ENCODE measurements at places on chromosomes 16 and 17.

- DNase-seq, result no peak
These were observed 237.3 kb upstream of the CDH5 start for GRCh38 chr16:66129196-66129595.

- no peak for DNase-seq
These were observed 133.4 kb downstream of the OR1D5 start for GRCh38 chr17:2929881-2930533.

DNA sequence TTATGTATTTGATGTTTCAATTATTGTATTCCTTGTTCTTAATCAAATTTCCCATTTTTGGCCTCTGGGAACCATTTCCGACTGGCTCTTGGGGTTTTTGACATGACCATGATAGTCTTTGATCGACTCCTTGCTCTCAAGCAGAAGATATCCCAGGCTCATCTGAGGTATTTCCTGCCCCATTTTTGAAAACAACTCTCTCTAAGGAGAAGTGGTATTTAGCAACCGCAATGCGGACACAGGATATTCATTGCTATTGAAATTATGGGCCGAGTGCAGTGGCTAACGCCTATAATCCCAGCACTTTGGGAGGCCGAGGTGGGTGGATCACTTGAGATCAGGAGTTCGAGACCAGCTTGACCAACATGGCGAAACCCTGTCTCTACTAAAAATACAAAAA lies 5.5 kb downstream of the TANGO6 start:
- DNase-seq, result no peak

DNA sequence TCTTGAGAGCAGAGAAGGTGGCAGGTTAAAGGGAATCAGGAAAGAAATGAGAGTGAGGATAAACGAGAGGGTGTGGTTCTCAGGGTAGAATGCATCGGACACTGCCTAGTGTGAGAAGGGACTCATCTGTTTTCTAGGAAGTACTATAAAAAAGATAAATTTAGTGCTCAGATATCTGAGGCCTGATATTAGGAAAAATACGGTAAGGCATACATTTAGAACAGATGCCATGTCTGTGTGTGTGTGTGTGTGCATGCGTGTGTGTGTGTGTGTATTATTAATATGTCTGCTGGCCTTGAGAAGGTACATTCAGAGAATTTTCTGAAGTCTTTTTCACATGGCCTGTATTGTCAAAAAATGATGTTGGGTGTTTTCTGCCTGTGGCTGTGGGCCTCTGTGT lies 414.8 kb downstream of the MAF start:
- no peak for DNase-seq

GRCh38 chr17:30278032-30278431 lies 13.7 kb downstream of the BLMH start:
- no peak for DNase-seq

DNA sequence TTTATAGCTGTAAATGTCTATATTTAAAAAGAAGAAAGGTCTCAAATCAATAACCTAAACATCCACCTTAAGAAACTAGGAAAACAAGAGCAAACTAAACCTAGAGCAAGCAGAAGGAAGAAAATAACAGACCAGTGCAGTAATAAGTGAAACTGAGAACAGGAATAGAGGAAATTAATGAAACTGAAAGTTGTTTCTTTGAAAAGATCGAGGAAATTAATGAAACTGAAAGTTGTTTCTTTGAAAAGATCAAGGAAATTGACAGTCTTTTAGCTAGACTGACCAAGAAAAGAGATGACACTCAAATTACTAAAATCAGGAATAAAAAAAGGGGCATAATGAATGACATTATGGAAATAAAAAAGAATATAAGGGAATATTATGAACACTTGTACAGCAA lies 46.4 kb downstream of the SLFN5 start:
- DNase-seq, result no peak

GRCh38 chr16:24670623-24671454 lies 58.6 kb upstream of the TNRC6A start:
- DNase-seq, result no peak

DNA sequence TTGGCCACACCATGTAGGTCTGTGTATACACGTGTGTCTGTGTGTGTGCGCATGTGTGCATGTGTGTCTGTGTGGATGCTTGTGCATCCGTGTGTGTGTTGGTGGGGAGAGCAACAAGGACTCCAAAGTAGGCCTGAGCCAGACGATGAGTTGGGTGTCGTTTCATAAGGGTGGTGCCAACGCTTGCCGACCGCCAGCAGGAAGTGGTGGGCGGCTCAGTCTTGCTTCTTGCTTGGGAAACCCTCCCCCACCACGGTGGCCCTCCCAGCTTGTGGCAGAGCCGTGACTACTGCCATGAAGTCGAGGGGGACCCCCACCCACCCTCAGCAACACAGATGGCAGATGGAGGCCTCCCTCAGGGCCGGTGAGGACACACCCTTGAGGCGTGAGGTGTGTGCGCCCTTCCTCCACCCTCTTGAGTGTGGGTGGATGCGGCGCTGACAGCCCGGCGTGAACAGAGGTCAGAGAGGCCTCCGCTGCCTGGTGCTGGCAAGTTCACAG lies 17.5 kb downstream of the SBK1 start:
- DNase-seq, result no peak

DNA sequence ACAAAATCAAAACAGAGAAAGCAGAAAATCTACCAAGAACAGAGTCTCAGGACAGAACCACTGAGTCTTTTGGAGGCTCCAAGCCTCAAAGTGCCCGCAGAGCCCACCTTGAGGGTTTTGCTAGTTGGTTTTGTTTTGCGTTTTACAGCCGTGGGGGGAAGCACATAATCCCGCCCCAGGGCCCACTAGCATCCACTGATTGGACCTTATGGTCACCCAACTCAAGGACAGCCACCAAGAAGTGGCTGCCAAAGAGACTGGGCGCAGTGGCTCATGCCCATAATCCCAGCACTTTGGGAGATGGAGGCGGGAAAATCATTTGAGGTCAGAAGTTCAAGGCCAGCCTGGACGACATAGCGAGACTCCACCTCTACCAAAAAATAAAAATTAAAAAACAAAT lies 9.9 kb downstream of the ALOX15B start:
- DNase-seq, result no peak

DNA sequence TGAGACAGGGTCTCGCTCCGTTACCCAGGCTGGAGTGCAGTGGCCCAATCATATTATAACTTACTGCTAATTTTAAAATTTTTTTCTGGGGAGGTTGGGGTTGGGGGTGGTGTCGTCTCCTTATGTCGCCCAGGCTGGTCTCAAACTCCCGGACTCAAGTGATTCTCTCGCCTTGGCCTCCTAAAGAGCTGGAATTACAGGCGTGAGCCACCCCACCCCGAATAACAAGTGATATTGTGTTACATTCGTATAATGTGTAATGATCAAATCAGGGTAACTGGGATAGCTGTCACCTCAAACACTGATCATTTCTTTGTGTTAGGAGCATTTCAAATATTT lies 16.2 kb upstream of the KPNA2 start:
- no peak for DNase-seq

GRCh38 chr17:62715882-62716390 lies 88.5 kb downstream of the MRC2 start:
- DNase-seq, result no peak

GRCh38 chr17:17119533-17119932 lies 77.3 kb downstream of the MPRIP start:
- no peak for DNase-seq

DNA sequence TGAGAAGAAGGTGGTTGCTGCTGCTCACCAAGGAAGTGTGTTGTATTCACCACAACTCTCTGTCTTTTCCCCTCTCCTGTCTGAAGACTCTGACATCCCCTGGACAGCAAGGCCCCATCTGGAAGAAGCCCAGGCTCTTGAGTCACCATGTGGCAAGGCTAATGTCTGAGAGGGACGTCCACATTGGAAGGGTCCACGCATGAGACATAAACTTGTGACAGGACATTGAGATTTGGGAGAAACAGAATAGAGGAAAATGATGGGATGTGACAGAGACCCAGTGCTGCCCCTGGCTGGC lies 176.5 kb downstream of the IRF8 start:
- no peak for DNase-seq

DNA sequence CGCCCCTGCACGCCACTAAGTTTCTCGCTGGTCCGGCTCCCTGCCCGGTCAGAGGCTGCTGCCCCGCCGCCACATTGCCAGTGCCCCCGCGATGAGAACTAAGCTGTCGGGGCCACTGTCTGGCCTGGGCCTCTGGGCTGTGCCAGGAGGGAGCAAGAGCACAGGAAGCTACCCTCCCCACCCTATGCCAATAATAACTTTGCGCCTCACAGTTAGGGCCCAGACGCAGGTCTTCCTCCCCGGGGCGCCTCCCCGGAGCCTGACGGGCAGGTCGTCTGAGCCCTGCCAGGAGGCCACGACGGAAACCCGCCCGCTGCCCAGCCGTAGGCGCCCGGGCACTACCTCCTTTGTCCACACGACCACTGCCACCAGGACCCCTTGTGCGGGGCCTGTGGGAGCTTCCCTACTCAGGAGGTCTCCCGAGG lies 1.5 kb downstream of the ZFPM1 start:
- no peak for DNase-seq

- DNase-seq, result no peak
These were observed 39.4 kb upstream of the ZNF750 start for GRCh38 chr17:82879241-82879640.

DNA sequence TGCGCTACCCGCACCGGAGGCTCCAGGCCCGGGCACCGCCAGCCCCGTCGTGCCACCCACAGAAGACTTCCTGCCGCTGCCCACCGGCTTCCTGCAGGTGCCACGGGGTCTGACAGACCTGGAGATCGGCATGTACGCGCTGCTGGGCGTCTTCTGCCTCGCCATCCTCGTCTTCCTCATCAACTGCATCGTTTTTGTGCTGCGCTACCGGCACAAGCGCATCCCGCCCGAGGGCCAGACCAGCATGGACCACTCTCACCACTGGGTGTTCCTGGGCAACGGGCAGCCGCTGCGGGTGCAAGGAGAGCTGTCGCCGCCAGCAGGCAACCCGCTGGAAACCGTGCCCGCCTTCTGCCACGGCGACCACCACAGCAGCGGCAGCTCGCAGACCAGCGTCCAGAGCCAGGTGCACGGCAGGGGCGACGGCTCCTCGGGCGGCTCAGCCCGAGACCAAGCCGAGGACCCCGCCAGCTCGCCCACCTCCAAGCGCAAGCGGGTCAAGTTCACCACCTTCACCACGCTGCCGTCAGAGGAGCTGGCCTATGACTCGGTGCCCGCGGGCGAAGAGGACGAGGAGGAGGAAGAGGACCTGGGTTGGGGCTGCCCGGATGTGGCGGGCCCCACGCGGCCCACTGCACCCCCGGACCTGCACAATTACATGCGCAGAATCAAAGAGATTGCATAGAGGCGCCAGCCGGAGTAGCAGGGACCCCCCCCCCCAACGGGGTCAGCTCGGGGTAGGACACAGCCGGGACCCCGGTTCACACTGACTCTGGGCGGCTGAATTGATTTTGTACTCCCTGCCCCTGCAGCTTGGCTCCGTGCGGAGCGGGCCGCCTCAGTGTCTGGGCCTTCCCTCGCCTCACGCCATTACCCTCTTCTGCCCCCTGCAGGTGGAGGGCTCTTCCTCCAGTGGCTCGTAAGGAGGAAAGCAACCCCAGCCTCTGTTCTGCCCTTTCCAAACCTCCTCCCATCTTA lies 58.5 kb downstream of the TMEM132E start:
- DNase-seq, result no peak

- no peak for DNase-seq
These were observed 48.3 kb upstream of the MAF start for GRCh38 chr16:79648826-79649225.

DNA sequence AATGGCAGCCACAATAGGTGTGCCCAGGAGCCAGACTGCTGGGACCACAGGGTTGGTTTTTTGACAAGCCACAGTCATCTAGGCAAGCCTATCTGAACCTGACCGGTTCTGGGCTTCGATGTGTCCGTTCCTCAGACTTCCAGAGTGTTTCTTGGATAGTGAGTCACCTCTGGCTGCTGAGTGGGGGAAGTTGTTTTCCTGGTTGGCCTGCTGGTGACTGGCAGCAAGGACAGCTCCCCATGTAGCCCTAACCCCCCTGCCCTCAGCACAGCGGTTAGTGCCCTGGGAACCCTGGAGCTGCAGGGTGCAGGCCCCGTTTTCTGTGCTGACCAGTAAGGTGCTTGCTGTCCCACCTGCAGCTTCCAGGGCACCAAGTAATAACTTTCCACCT lies 65.5 kb downstream of the PLD6 start:
- DNase-seq, result no peak

- no peak for DNase-seq
These were observed 36.5 kb downstream of the CACNG1 start for GRCh38 chr17:67080804-67081203.

GRCh38 chr17:7258731-7259554 lies 3.3 kb downstream of the CLDN7 start:
- DNase-seq, result no peak

DNA sequence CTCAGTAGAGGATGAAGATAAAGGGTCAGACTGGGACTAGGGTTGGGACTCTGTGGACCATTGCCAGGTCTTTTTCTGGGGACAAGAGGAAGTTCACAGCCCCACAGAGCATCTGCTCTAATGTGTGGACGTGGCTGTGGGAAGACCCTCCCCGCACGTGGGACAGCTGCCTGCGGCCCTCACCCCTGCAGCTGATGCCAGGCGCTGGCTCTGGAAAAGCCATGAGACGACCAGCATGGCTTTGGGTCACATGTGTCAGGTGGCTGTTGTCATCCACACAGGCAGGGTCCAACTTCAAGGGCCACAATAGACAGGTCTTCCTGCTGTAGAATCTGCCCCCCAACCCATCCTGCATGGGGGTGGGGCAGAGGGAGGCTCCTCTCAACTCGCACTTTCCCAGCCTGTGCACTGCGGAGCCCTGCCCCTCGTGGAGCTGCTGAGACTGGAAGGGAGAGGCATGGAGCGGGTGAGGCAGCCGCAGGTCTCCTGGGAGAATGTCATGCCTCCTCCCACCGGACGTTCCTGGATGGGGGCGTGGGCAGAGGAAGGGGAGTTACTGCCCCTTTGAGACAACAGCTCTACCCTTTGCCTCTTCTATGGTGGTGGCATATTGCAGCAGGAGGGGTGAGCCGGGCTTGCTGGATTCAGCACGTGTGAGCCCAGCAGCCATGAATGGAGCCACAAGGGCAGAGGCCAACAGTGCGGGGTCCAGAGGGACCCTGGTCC lies 53.4 kb downstream of the PIMREG start:
- no peak for DNase-seq

- DNase-seq, result no peak
These were observed 129.3 kb downstream of the NTN1 start for GRCh38 chr17:9150446-9151090.

DNA sequence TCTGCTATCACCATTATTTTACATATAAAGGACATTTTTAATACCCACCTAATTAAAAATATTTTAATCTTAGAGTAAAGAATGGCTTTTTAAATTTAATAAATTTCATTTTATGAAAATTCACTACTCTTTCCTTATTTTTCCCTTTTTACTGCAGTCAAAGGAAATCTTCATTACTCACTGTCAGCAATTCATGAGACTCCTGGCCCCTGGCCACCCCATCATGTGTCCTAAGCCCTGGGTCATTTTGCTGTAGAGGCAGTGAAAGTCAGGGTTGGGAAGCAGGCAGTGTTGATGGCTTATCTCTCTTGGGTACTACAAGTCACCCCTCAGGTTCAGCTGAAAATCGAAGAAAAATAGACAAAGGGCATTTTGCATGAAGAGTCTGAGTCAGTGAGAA lies 468.6 kb upstream of the CCL2 start:
- no peak for DNase-seq

Data from NCI-H1417 treated with DMSO at 0.1 percent for 48 hours (cell line).